Nephron progenitor cell (in vitro differentiated cells): ENCODE measurements at places on chromosomes 5 and 9.

GRCh38 chr9:91857291-91858212 is 92.5 kb downstream of the ROR2 start:
- DNase-seq = peak; percentile 71

DNA sequence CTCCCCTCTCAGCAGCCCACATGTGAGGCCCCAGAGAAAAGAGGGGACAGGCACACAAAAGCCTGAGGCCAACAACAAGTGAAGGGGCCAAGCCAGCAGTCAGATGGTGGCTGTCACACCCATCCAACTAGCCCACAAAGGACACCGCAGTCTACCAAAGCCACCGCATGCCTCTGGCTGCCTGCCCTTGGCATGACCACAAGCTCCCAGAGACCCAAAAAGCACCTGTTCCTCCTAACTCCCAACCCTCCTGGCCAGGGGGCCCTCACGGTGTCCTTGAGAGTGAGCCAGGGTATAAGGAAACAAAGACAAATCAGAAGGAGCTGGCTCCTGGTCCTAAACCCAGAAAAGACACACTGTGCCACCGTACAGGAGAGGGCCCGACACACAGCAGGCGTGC is 77.8 kb upstream of the LRRTM2 start:
- no peak for DNase-seq

GRCh38 chr5:103706939-103707682 is 144.5 kb upstream of the NUDT12 start:
- DNase-seq = no peak

DNA sequence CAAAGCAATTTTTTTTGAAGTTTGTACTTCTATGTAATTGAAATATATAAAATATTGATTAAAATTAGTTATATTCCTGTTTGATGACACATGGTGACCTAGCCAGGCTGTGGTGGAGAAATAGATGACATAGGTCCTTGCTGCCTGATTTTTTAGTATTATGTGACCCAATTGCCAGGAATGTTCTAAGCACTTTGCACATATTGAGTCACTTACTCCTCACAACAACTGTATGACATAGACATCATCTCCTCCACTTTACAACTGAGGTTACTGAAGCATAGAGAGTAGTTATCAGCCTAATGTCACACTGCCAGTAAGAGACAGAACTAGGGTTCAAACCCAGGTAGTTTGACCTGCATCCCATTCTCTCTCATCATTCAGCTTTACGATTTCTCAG is 26.2 kb upstream of the SNX18 start:
- no peak for DNase-seq

DNA sequence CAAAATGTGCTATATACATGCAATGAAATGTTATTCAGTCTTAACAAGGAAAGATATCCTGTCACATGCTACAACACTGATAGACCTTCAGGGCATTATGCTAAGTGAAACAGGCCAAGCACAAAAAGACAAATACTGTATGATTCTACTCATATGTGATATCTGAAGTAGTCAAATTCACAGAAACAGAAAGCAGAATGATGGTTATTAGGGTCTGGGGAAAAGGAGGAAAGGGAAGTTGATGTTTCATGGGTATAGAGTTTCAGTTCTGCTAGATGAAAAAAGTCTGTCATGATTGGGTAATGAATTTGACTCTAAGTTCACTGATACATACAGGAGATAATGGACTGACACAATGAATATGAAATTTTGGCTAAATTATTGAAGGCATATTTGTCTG is 11.2 kb upstream of the RIC1 start:
- DNase-seq = no peak

GRCh38 chr5:77561965-77562364 is 69.8 kb upstream of the WDR41 start:
- no peak for DNase-seq

- no peak for DNase-seq
Measured at GRCh38 chr5:175847503-175847902, 23.9 kb upstream of the CPLX2 start.

- DNase-seq = no peak
Measured at GRCh38 chr9:79301551-79302391, 270.0 kb upstream of the TLE4 start.

- peak; percentile 61 for DNase-seq
Measured at GRCh38 chr5:38257308-38258041, 884 bp upstream of the EGFLAM start.

DNA sequence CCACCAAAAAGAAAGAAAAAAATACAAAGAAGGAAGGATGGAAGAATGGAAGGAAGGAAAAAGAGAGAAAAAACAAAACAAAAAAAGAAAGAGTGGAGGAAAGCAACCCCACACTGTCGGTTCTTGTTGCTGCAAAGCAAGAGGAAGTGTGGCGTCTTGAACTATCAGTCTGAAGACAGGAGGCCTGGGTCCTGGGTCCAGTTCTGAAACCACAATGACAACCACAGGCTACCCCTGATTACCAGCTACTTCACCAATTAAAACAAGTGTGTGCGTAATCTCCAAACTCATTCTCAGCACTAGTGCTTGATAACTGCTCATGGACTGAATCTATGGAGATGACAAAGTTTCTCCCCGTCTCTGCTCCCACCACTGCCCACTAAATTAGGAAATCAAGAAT is 93.7 kb downstream of the RASEF start:
- no peak for DNase-seq

DNA sequence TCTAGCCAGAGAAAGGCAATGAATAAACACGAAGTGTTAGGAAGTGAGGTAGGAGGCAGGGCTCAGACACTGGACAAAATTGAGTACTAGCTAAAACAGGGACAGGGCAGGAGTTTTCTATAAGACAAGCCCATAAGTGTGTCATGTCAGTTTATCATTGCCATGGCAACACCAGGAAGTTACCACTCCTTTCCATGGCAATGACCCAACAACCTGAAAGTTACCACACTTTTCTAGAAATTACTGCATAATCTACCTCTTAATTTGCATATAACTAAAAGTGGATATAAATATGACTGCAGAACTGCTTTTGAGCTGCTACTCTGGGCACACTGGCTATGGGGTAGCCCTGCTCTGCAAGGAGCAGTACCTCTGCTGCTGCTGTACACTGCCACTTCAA is 442.5 kb upstream of the COX7C start:
- no peak for DNase-seq

DNA sequence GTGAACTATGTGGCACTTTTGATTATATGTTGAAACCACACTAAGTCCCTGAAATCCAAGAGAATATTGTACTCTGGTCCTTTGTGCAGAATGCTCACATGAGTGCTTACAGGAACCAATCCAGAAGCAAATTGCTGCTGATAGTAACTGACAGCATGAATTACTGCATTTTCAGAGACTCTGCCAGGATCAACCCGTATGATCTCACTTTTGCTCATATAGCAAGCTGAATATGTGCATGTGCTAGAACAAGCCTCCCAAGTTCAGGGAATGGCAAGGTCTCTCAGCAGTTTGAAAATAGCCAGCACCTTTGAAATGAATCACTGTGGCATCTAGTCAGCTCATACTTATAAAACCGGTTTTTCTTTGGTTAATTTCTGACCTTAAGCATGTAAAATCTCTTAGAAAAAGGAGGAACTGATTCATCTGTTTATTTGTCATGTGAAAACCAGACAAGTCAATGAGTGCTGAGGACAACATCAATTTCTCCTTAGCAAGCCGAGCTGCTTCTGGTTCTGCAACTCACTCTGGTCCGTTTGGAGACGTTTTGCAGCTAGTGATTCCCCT is 215.7 kb upstream of the ELL2 start:
- no peak for DNase-seq

DNA sequence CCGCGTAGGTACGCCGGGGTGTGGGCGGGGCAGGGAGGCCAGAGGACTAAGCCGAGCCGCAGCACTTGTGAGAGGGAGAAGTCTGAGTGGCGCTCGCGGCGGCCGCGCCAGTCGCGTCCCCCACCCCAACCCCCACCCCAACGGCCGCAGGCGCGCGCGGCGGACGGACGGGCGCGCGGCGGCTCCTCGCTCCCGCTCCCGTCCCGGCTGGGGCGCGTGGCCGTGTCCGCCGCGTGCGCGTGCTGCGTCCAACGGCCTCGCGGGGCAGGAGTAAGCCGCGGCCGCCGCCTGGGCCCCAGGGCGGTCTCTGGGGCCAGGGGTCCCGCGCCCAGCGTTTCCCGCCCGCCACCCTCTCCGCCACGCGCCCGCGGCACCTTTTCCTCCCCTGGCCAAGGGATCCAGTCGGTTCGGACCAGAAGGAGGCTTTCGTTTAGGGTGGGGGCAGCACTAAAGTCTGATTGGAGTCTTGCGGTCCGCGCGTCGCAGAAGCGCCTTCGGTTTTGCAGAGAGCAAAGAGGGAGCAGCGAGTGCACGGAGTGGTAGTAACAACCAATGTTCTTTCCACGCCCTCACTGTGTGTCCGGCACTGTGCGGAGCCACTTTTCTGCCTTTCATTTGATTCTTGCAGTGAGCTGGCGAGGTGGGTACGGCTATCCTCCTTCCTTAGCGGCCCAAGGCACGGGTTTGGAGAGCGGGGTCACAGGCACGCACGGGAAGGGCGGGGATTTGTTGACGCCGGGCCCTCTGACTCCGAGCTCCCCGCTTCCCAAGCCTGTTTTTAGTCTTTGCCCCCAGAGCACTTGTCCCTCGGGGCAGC is 483 bp downstream of the G3BP1 start:
- DNase-seq = peak; percentile 50

- DNase-seq = peak; percentile 43
Measured at GRCh38 chr5:135543485-135544304, 7.9 kb upstream of the NEUROG1 start.

DNA sequence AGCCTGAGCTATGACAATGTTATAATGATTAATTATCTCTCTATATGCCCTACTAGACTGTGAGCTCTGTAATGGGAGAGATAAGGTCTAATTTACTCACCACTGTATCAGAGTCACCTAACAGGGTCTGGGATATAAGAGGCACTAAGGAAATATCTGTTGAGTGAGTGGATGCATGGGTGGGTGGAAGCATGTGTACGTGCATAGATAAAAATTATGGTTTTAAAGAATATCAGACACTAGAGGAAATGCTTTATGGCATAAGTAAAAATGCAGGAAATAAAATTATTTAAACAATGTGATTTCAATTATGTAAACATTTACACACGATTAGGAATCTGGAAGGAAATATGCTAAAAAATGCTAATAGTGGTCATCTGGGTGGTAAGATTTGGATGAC is 137.8 kb downstream of the SPOCK1 start:
- no peak for DNase-seq

GRCh38 chr5:62306323-62306895 is 403 bp downstream of the KIF2A start:
- peak; percentile 71 for DNase-seq

- DNase-seq = peak; percentile 42
Measured at GRCh38 chr5:93598091-93599000, 15.3 kb downstream of the NR2F1 start.

DNA sequence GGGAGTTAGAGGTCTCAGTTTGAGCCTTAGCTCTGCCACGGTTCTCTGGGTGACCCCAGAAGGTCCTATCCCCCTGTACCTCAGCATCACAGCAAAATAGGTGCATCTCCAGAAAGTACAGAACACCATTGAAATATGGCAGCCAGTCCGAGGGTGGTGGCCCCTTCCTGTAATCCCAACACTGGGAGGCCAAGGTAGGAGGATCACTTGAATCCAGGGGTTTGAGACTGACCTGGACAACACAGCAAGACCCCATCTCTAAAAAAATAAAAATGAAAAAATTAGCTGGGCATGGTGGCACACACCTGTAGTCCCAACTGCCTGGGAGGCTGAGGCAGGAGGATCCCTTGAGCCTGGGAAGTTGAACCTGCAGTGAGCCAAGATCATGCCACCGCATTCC is 7.0 kb upstream of the CRB2 start:
- no peak for DNase-seq

GRCh38 chr9:129875687-129876395 is 40.6 kb downstream of the USP20 start:
- DNase-seq = no peak

GRCh38 chr5:84014966-84015365 is 294.3 kb upstream of the HAPLN1 start:
- no peak for DNase-seq

- no peak for DNase-seq
Measured at GRCh38 chr9:34540827-34541226, 18.0 kb upstream of the ENHO start.

DNA sequence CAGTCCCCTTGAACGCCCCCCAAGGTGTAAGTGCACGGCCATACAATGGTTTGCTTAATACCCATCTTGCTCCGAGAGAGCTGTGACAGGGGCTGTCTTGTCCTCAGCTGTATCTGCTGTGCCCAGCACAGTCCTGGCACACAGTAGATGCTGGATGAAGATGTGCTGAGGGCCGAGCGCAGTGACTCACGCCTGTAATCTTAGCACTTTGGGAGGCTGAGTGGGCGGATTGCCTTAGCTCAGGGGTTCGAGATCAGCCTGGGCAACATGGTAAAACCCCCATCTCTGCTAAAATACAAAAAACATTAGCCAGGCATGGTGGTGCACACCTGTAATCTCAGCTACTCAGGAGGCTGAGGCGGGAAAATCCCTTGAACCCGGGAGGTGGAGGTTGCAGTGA is 53.6 kb downstream of the C9orf50 start:
- DNase-seq = no peak

- no peak for DNase-seq
Measured at GRCh38 chr9:88559661-88560060, 24.7 kb downstream of the NXNL2 start.

DNA sequence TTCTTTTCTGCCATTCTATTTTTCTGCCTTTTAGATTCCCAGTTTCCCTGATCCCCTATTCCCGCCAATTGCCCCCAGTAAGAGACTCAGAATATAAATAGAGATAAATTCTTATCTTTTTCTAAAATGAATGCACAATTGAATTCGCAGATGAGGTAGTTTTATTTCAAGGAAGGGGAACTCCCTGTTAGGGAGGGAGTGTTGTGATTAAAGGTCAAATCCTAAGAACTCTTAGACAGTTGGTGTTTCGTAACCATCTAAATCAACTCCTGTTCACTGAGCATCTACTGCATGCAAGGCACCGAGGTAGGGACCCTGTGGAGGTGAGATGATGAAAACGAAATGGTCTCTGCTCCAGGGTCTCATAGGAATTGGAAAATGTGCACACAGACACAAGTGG is 7.7 kb upstream of the MAP3K1 start:
- no peak for DNase-seq

GRCh38 chr5:1963358-1963757 is 80.6 kb upstream of the IRX4 start:
- DNase-seq = no peak

GRCh38 chr5:16913187-16914107 is 22.6 kb downstream of the MYO10 start:
- DNase-seq = no peak

DNA sequence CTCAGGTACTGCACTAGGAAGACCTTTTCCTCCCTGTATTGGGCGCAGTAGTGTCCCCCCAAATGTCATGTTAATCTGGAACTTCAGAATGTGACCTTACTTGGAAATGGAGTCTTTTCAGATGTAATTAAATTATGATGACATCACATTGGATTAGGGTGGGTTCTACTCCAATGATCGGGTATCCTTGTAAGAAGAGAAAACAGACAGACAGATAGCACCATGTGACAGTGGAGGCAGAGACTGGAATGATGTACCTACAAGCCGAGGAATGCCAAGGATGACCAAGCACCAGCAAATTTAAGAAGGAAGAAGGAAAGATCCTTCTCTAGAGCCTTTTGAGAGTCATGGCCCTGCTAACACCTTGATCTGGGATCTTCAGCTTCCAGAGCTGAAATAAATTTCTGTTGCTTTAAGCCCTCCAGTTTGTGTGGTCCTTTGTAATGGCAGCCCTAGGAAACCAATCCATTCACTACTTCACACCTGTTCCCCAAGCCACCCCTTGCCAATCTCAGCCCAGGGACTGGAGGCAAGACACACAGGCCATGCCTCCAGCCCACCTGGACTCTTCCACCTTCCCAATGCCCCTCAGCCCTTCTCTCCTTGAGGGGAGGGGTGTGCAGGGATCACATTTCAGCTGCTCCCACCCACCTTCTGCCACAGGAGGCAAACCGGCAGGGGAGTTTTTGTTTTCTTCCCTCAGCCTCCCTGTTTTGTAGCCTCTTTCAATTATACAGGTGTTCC is 1.6 kb downstream of the CCNJL start:
- DNase-seq = no peak
